ENCODE measurements at places on chromosomes 12 and 14.

- DNase-seq: no peak
Observed at GRCh38 chr14:82394916-82395315, 861.3 kb upstream of the SEL1L start.

- no peak for DNase-seq
Observed at GRCh38 chr12:38892087-38892786, 13.2 kb downstream of the CPNE8 start.

DNA sequence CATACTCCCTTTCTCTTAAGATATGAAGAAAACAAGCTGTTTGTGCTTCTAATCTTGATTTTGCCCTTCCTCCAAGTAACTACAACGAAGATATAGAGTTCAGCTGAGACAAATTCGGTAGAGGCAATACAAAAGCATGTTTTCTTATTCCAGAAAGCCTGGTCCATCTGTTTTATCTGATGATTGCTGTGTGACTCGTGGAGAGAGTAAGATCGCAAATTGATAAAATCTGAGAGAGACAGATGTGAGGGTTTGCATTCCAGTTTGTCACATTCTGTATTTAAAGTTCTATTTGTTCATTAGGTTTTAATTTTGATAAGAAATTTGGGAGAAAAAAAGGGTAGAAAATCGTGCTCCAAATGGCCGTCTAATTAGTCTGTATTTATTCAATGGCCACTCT is 192.1 kb downstream of the CPNE8 start:
- DNase-seq: no peak

DNA sequence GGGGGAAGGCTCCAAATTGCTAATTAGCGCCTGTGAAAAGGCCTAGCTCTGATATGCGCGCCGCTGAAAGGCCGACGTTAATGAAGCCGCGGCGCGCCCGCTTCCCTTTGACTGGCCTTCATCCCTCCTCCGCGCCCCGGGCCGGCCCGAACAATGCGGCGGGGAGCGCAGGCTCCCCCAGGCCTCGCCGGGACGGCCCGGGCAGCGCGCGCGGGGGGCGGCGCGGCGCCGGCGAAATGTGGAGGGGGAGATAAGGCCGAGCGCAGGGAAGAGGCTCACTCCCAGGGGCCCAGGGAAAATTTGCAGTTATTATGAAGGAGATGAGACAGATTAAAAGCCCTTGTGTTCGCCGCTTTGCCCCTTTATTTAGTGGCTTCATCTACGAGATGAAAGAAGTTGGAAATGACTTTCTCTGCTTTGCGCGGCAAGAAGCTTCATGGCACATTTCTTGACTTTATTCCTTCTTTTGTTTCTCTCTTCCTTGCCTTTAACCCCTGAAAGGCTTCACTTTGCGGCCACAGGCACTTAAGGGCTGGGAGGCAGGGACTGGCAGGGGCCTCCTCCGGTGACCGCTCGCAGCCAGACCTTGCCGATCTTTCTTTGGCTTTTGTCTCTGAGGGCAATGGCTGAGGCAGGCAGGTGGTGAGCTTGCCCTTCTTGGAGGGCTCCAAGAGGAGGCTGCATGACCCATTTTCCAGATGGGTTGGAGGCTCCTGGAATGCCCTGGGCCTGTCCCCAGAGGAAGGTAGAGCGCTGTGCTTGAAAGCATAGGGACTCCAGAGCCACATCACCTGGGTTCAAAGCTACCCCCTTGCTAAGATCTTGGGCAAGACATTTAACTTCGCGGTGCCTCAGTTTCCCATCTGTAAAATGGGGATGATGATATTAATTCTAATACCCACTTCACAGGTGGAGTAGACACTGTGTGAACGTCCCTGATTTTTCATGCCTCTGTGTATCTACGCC is 12.7 kb upstream of the GPATCH2L start:
- no peak for DNase-seq
